ENCODE measurements at places on chromosomes 7 and 10. TPM values are rescaled to one million over a fixed set of nuclear protein-coding genes. Genes with fewer than 3 reads are reported as not detected.

GRCh38 chr7:16462431-16462889 is 3.1 kb downstream of the SOSTDC1 start:
- no peak for ATAC-seq

DNA sequence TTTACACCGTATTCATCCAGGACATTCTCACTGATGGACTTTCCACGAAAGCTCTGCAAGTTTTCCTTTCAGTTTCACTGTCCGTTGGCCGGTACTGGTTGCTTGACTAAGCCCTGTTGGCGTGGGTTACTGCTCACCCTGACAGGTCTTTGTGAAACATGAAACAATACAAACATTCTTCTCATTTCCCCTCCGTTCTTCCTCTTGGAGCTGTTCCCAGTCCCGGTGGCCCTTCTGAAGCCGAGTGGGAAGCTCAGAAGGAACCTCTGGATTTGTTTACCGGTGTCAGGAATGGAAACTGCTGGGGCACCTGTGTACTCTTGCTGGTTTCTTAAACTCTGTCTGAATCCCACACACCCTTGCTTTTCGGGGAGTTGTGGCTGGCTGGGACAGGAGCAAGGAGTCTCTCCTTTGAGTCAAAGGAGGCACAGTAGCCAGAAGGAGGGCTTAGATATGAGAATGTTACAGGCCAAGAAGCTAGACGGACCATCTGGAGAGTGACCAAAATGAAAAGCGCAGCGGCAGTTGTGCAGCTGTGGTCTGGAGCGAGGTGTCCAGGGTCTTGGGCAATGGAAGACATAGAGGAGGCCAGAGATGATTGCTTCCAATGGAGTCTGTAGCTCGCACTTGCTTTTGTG is 45.7 kb downstream of the LYZL2 start:
- ATAC-seq = peak; percentile 66

GRCh38 chr10:95693668-95694534 is at the start of gene TCTN3:
TCTN3 (minus strand) TSS chr10:95693927; CDS start chr10:95693899, 28 bp downstream.
- ATAC-seq = peak; percentile 99

- ATAC-seq = no peak
Measured at GRCh38 chr10:114648368-114648767, 9.7 kb downstream of the ABLIM1 start.

Gene LMOD2
- not detected for total RNA-seq

Gene LAMB1
- not detected for total RNA-seq

Gene MAT1A
- not detected for total RNA-seq

All from activated T-helper 17 cell treated with anti-CD3 and anti-CD28 coated beads, Interleukin-2, amount 50 U/mL, for 72 hours (primary cell).